ENCODE measurements at places on chromosomes 11 and 22.

DNA sequence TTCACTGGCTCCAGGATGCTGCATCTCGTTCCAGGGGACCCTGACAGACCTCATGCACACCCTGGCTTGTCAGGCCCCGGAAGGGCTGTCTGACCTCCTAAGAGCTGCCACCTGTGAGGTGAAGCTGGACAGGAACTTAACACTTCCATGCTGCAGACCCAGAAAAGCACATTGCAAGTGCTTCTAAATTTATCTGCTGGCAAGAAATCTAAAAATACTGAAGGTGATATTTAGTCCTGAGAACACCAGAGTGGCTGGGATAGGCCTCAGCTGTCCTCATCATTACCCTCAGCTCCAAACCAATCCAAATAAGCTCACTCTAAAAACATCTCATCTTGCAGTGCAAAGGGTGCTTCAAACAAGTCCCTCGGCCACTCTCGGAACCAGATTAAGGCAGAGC is 46.7 kb downstream of the ABTB2 start:
- no peak for DNase-seq

- DNase-seq: no peak
Measured at GRCh38 chr22:31556627-31557203, 60.4 kb downstream of the SFI1 start.

DNA sequence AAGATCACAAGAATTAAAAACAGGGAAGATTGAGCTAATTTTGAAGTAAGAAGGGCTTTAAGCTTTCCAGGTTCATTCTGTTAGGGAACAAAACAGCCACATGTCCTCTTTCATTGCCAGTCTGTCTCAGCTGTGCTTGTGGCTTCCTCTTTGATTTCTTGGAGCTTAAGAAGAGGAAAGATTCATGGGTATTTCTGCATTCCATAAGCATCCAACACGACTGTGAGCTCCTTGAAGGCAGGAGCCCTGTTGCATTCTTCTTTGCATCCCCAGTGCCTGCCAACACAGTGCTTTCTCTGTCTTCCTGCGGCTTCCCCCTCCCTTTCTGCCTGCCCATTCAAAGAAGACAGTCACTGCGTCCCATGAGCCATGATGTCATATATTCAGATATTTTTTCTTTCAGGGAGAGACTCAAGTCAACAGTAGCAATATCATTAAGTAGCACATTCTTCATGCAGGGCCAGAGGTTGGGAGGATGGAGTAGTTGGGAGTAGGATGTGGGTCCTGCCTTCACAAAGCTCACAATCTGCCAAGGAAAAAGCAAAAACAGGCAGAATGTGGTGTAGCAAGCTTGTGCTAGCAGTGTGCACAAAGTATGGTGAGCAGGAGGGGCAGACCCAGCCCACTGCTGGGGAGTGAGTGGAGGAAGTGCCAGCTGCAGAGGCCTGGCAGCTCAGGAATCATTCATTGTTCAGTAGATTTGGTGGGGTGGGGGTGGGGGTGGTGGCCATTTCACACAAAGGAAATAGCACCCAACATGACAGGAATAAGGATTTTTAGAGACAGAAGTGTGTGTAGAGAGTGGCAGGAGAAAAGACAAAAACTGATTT is 162.1 kb upstream of the RASSF10 start:
- no peak for DNase-seq

DNA sequence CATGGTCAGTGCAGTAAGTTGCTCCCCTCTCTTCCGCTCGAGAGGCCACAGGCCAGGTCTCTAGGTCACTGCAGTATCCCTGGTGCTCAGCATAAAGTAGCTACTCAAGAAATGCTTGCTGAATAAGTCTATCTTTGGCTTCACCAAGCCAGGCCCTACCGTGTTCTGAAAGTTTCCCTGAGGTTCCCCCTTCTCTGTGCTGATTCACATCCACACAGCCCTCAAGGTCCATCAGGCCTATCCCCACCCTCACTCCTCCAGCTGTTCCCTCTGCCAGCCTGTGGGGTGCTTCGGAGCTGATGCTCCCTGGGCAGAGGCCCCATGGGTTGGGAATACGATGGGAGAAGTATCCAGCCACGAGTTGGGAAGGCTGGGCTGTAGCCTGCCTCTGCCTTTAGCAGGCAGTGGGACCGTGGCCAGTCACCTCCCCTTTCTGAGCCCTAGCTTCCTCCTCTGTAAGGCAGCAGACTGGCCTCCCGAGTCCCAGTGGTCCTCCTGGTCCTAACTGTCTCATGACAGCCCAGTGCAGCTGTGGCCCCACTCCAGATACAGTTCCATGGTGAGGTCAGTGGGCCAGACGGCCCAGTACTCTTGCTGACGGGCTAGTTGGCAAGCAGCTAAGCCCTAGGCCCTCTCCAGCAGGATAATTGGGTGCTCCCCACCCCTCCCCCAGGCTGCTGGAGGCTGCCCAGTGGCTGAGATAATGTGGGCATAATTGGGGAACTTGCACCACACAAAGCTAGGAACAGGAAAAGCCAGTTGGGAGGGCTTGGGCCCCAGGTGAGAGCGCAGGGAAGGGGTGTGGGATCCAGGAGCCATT is 48.2 kb downstream of the NECTIN1 start:
- no peak for DNase-seq

GRCh38 chr11:104324276-104324675 is 160.3 kb upstream of the PDGFD start:
- no peak for DNase-seq

GRCh38 chr22:17077255-17077654 is 7.5 kb upstream of the IL17RA start:
- DNase-seq: no peak

DNA sequence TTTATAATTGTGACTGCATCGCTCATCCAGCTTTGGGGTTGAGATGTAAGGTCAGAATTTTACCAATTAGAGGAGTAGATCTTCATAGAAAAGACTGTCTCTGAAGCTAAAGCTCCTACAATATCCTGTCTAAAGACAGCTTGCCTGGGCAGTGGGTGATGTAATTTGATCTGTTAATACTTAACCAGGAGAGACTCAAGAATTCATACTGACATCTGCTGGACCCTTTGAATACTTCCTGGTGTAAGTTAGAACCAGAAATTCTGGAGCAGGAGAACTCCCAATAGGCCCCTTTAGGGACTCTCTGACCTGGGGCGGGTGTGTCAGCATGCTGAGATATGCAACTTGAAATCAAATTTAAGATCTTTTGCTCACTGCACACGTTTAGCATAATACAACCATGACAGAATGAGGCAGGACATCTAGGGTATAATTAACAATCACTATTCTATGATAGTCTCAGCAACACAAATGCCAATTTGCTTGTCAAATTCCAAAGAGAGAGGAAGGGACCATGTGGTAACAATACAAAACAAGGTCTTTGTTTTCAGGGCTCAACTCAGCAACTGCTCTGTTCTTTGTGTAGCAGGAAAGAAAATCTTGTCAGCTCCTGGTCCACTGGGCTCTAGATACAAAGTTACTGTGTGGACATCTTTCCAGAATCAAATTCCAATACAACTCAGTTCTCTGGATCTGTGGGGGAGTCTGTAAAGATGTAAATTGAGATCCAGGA is 143.9 kb downstream of the INSC start:
- DNase-seq: no peak

GRCh38 chr22:27419473-27419872 is 382.1 kb downstream of the MN1 start:
- DNase-seq: no peak

- DNase-seq: no peak
Measured at GRCh38 chr11:83678831-83679584, 392.8 kb upstream of the CCDC90B start.

- DNase-seq: no peak
Measured at GRCh38 chr11:35215945-35216344, 77.0 kb downstream of the CD44 start.

DNA sequence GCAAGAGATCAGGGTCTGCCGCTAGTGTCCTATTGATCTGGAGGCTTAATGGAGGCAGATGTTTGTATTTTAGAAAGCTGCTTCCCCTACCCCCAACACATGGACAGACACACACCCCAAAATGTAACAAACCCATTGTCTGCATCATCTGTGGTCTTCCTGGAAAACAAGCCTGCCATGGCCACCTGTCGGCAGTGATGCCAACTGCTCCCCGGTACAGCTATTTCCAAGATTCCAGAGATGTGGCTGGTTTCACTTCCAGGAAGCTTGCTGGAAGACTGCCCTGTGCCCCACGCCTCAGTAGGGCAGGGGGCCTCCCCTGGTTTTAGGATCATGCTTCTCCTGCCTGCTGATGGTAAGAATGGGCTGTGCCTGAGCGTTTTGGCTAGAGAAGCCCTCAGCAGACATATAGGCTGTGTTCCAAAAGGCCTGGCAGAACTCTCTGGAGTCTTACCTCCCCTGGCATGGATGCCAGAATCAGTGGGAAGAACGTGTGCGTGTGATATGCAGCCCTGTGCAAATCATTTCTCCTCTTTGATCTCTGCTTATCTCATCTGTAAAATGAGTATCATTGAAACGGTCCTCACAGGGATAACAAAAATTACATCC is 108.6 kb downstream of the FBXO7 start:
- DNase-seq: no peak

DNA sequence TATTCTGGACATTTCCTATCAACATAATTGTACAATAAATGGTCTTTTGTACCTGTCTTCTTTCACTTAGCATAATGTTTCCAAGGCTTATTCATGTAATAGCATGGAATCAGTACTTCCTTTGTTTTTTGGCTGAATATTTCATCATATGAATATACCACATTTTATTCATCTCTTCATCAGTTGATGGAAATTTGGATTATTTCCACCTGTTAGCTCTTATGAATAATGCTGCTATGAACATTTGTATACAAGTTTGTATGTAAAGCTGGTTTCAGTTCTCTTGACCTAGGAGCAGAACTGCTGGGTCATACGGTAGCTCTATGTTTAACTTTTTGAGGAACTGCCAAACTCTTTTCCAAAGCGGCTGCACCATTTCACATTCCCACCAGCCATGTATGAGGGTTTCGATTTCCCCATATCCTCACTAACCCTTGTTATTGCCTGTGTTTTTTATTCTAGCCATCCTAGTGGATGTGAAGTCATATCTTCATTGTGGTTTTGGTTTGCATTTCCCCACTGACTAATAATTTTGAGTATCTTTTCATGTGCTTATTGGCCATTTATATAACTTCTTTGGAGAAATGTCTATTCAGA is 20.9 kb downstream of the EXT2 start:
- DNase-seq: no peak

- no peak for DNase-seq
Measured at GRCh38 chr11:34988294-34989255, 72.2 kb downstream of the PDHX start.

DNA sequence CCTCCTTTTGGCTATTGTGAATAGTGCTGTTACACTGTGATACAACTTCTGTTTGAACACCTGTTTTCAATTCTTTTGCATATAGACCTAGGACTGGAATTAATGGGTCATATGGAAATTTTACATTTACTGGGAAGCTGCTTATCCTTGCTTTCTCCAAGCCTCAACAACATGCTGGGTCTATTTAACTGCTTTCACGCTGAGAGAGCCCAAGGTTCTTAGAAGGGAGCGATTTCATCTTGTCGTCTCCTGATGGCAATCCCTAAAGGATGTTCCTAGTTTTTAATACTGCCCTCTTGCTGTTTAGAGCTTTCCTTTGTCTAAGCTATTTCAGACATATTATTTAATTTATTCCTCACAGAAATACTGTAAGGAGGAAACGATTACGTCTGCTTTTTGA is 15.5 kb downstream of the IRAG1 start:
- DNase-seq: no peak

GRCh38 chr11:118396097-118396501 is 5.3 kb upstream of the ATP5MG start:
- DNase-seq: no peak

- DNase-seq: peak; percentile 16
Measured at GRCh38 chr22:32660292-32660691, 141.2 kb upstream of the TIMP3 start.

DNA sequence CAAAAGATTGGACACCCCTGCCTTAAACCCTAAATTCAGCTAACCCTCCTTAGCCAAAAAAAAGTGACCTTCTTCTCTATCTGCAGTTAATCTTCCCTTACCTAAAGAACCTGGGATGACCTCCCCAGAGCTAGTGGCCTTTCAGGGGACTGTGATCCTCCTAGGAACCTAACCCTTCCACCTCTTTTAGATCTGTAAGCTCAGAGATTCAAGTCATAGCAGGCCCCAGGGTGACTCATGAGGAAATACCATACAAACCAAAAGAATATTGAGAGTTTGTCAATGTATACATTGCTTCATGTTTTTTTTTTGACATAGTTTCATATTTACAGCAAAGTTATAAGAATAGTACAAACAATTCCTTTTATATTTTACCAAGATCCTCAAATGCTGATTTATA is 38.3 kb upstream of the CXCR5 start:
- DNase-seq: no peak

GRCh38 chr11:106477776-106478175 is 400.3 kb downstream of the AASDHPPT start:
- DNase-seq: no peak

DNA sequence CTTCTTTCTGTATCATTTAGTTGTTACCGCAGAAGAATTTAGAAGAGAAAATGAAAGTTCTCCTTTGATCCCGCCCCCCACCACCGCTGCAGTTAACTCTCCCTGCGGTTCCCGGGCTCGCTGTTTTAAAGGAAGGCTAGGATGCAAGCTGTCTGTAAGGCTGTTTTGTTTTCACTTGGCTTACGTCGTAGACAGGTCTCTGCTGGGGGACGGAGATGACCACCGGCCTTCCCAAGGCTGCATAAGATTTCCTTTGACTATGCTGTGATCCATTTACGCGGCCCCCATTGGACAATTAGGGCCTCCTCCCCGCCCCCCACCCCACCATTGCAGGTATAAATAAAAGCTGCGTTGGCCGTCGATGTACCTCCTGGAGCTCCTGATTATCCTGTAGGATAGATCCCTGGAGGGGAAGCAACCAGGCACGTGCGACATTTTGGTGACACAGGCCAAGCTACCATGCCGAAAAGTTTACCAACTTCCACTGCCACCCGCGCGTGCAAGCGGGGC is 1.4 kb upstream of the CPT1A start:
- no peak for DNase-seq

- no peak for DNase-seq
Measured at GRCh38 chr11:24233041-24233440, 263.8 kb upstream of the LUZP2 start.

DNA sequence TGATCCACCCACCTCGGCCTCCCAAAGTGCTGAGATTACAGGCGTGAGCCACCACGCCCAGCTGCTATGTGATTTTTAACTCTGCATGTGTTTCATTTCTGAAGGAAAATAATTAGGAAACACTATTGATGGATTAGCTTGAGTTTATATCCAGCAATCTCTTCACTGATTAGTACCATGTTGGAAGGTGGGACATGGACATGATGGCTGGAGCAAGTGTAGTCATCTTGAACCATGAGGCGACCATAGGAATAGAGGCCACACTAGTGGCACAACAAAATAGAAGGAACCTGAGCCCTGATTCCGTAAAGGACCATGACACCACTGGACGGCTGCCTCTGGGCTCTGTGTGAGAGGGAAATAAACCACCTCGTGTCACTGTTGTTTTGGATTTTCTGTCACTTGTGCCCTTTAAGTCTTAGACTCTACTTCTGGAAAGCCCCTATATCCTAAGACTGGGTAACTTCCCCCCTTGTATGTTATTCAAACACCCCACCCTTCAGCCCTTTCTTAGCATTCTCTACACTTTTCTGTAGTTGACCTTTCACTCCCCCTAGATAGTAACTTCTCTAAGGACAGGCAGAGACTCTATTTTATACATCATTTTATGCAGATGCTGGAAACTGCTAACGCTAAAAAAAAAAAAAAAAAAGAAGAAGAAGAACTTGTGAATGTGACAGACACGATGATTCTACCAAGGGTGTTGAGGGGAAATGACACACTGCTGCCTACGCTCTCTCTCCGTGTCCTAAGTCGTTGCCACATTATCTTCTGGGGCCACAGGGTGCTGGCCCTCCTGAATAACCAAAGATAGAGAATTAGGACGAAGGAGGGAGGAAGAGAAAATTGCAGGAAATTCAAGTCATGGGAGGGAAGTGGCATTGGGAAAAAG is 2.7 kb upstream of the VPS37C start:
- no peak for DNase-seq

Measured in stimulated activated CD8-positive, alpha-beta memory T cell treated with anti-CD3 and anti-CD28 coated beads, Interleukin-7, amount 100 ng/mL, for 1 hour (primary cell).